Activated naive CD8-positive, alpha-beta T cell treated with anti-CD3 and anti-CD28 coated beads for 36 hours (primary cell): ENCODE measurements at places on chromosomes 4 and X. TPM values are rescaled to one million over a fixed set of nuclear protein-coding genes. Genes with fewer than 3 reads are reported as not detected.
A peak's percentile ranks its signal among the peaks of the same experiment; 100 is the strongest.

Gene CPLX1
- total RNA-seq: not detected

Gene GLOD5
- total RNA-seq: not detected

- DNase-seq: peak; percentile 20
These were observed 48.8 kb downstream of the CLDN34 start for GRCh38 chrX:10015723-10016518.

- DNase-seq: no peak
These were observed 50.8 kb upstream of the GAB1 start for GRCh38 chr4:143285696-143286437.
